ENCODE measurements at places on chromosomes 3 and 15.

GRCh38 chr3:16073203-16073602 lies 101.3 kb upstream of the GALNT15 start:
- DNase-seq = no peak

GRCh38 chr3:18556503-18557135 lies 131.5 kb upstream of the SATB1 start:
- peak; percentile 41 for DNase-seq

GRCh38 chr15:50126072-50126471 lies 7.0 kb upstream of the ATP8B4 start:
- no peak for DNase-seq

GRCh38 chr15:62895905-62896316 lies 146.6 kb upstream of the TPM1 start:
- no peak for DNase-seq

Data from CD4-positive, alpha-beta T cell treated with Interleukin-2 at 100 ng/mL for 4 hours (primary cell).